Activated CD4-positive, alpha-beta T cell treated with anti-CD3 and anti-CD28 coated beads, Interleukin-2, Interleukin-6, amounts not matched to agents 100 ng/mL and 50 ng/mL, durations not matched to agents 16 hours and 8 hours (primary cell): ENCODE measurements at places on chromosomes 7 and 10.

DNA sequence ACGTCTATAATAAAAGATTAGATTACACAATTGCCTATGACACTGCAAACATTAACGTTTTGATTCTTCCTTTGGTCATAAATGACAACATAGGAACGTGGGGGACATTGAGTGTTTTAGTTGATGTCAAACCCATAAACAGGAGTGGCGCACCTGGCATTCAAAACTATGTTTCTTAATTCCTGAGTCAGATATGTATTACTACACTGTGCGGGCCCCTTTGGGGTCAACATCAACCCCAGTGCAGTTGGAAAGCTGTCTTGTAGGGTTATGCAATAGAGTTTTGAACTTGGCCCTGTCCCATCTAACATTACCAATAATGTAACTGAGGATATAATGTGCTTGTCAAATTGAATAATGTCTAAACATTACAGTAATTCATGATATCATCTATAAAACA, 156.5 kb downstream of the CSTF2T start:
- no peak for DNase-seq

DNA sequence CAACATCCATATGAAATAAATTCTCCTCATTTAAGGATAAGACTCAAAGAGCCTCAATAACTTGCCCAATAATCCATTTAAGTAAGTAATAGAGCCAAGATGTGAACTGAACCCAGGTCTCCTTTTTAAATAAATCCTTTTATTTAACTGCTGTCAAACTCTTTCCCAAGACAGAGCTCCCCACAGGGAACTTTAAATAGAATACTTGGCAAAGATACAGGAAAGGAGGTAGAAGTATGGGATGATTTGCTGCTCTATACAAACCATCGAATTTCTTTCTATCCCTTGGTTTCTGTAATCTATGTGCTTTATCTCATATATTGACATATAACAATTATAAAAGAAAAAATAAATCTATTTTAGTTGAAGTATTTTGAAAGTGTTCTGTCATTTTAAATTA, 295.9 kb downstream of the CSTF2T start:
- no peak for DNase-seq

- DNase-seq, result no peak
Observed at GRCh38 chr10:7541137-7542087, 125.4 kb downstream of the ITIH5 start.

DNA sequence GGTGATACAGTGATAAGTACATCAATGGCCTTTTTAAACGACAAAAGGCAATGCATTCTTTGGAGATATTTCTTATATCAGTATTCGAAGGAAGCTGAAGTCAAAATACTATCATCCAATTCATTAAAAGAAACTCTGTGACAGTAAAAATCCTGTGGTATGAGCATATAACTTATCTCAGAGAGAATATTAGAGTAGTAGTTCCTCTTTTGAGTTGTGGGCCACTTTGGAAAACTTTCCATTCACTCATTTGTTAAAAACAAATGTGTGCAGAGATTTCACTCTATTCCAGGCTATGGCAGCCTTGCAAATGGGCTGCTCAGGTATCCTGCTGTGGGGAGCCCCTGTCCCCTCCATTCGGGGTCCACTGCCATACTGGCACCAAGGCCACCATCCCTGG, 55.3 kb upstream of the ZNF438 start:
- DNase-seq, result no peak

- no peak for DNase-seq
Observed at GRCh38 chr10:56469482-56469881, 108.4 kb upstream of the ZWINT start.

- DNase-seq, result no peak
Observed at GRCh38 chr7:39761449-39761848, 138.1 kb downstream of the RALA start.

- DNase-seq, result no peak
Observed at GRCh38 chr10:94632954-94633353, 50.6 kb upstream of the CYP2C18 start.

- no peak for DNase-seq
Observed at GRCh38 chr7:27324246-27324645, 81.6 kb downstream of the EVX1 start.

DNA sequence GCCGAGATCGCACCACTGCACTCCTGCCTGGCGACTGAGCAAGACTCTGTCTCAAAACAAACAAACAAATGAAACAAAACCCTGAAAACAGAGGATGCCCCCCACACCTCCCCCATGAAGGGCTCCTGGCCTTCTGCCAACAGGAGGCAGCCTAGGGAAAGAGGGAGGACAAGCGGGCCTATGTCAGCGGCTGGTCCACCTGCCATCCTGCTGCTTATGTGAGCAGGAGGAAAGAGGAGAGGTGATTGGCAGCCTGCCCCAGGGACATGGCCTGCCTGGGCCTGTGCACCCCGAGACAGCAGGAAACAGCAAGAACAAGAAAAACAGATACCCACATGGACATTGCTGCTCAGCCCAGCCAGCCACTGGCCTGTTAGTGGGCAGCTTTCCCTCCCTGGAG, 9.1 kb upstream of the ZNF316 start:
- DNase-seq, result no peak

GRCh38 chr7:148626828-148627227, 36.3 kb downstream of the C7orf33 start:
- no peak for DNase-seq

DNA sequence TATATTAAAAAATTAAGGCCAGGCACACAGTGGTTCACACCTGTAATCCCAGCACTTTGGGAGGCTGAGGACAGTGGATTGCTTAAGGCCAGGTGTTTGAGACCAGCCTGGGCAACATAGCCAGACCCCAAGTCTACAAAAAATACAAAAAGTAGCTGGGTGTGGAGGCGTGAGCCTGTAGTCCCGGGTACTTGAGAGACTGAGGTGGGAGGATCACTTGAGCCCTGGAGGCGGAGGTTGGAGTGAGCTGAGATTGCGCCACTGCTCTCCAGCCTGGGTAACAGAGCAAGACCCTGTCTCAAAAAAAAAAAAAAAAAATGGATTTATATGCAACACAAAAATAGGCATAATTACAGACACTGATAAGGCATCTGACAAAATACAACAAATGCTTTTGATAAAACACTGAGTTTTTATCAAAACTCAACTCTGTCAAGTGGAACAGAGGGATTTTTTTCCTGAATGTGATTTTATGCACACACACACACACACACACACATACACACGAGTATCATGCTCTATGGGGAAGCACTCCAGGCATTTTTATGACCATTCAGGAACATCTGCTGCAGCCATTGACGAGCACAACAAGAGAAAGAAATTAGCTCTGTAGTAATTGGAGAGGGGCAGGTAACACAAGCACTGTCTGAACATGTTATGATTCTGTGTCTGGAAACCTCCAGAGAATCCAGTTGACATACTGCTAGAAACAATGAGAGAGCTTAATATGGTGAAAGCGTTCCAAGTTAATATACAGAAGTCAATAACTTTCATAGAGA, 193.1 kb downstream of the WDR37 start:
- peak; percentile 0 for DNase-seq
